ENCODE measurements at places on chromosomes 4 and X.

DNA sequence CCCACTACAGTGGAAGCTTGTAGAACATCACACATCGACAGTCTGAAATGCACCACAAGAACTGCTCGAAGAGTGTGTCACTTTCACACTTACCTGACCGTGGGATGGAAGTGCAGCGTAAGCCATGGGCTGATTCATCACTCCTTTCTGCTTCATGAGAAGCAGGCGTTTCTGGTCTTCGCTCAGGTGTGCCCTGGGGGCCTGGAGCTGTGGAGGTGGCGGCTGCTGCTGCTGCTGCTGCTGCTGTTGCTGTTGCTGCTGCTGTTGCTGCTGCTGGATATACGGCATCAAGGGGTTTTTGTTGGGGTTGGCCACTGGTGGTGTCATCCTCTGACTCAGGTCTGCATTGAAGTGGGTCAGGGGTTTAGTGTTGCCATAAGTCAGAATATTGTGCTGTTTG, 223.6 kb downstream of the MGST2 start:
- DNase-seq: no peak

- DNase-seq: no peak
Observed at GRCh38 chr4:40547789-40548132, 81.9 kb downstream of the RBM47 start.

DNA sequence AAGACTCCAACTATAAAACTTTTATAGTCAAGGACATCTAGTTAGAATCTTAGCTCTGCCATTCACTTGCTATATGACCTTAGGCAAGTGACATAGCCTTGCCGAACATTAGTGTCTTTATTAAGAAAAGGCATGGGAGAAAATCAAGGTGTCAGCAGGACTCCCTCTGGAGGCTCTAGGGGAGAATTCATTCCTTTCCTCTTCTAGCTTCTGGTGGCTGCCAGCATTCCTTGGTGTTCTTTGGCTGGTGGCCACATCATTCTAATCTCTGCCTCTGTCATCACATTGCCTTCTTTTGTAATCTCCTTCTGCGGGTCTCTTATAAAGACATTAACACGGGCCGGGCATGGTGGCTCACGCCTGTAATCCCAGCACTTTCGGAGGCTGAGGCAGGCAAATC, 99.8 kb downstream of the PPP1R2C start:
- DNase-seq: no peak

GRCh38 chr4:54308110-54308509, 79.0 kb downstream of the PDGFRA start:
- DNase-seq: no peak

GRCh38 chr4:187362937-187363857, 632.4 kb upstream of the ZFP42 start:
- no peak for DNase-seq

- DNase-seq: no peak
Observed at GRCh38 chr4:17283832-17284231, 228.1 kb downstream of the QDPR start.

DNA sequence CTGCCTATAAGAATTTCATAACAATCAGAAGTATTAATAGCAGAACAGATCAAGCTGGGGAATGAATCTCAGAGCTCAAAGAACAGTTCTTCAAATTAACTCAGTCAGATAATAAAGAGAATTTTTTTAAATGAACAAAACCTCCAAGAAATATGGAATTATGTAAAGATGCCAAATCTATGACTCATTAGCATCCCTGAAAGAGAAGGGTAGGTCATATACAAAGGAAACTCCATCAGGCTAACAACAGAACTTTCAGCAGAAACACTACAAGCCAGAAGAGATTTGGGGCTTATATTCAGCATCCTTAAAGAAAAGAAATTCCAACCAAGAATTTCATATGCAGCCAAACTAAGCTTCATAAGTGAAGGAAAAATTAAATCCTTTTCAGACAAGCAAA, 28.6 kb downstream of the CBR4 start:
- DNase-seq: no peak

DNA sequence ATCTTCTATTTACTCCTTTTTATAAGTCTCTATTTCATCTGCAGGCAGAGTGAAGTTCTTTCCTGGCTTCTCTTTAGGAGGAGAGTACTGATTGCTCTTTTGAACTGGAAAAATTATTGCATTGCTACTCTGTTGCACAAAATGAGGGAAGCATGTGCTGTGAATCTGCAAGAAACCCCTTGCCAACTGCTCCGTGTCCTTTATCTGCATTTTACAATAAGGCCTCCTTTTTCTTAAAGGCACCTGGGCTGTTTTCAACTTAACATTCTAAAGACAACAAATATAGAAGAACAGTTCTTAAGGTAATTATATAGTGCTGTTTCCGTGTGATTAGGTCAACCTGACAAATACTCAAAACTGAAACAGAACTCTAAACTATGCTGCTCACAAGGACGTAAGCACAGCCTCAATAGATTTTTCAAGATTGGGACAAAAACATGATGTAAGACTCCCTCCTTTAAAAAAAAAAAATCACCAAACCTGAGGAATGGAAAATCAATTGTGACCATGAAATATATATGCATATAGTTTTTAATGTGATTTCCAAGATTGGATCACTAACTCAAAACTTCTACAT, 716.6 kb upstream of the INTU start:
- no peak for DNase-seq

GRCh38 chrX:17987783-17988182, 126.7 kb upstream of the RAI2 start:
- no peak for DNase-seq

- DNase-seq: no peak
Observed at GRCh38 chrX:109623997-109624396, 975 bp downstream of the KCNE5 start.

DNA sequence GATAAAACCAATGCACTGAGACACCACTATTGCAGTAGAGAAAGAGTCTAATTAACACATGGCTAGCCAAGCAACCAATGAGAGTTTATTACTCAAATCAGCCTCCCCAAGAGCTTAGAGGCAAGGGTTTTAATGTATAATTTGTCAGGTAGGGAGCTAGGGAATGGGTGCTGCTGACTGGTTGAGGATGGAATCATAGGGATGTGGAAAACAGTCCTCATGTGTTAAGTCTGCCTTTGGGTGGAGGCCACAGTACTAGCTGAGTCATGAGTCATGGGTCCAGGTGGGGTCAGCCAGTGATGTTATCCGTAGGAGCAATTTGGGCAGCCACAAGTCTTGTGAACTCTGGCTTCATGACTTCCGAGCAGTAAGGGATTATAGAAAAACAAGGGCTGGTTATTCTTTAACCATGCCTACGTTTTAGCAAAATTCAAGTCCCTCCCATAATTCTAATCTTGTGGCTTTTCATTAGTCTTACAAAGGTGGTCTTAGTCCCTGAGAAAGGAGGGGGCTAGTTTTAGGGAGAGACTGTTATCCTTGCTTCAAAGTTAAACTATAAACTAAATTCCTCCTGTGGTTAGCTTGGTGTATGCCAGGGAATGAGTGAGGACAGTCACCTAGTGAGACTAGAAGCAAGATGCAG, 25.1 kb upstream of the PLAC8 start:
- DNase-seq: no peak

GRCh38 chrX:24026432-24026831, 554 bp downstream of the KLHL15 start:
- DNase-seq: no peak

DNA sequence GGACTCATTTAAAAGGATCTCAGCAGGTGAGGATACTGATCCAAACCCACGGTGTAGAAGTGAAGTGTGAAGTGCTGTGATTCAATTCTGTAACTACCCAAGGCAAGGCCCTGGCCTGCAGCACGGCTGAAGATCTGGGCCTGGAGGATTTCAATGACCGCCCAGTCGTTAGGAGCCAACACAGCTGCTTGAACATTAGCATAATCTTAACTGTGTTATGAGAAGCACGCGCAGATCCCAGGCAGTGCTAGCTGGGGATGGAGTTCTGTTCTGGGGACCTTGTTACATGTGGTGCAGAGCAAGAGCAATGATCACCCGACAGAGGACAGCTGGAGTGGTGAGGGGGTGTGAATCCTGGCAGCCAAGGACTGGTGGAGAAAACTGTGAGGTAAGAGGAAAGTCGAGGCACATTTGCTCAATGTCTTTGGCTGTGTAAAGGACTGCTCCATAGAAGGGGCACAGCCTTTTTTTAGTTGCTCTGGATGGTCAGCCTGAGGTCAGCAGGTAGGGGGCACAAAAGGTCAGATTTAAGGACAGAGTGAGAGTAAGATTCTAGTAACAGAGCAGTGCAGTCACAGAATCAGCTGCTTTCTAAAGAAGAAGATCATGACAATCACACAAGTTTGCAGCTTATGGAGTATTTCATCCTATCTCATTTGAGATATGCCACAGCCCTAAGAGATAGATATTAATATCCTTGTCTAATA, 181.8 kb downstream of the DCLK2 start:
- DNase-seq: no peak

- no peak for DNase-seq
Observed at GRCh38 chrX:20354505-20354904, 87.8 kb upstream of the RPS6KA3 start.

Data from hypothalamus (tissue), 51 donors.